ENCODE measurements at places on chromosomes 3 and 15. TPM values are rescaled to one million over a fixed set of nuclear protein-coding genes. Genes with fewer than 3 reads are reported as not detected.

CEP19 gene
- 2.2 TPM for total RNA-seq

GRCh38 chr3:87227835-87228144 is 681 bp downstream of the CHMP2B start:
- peaks cover 44% of the 10 kb centered on the region for H3K4me1 ChIP-seq
- H3K36me3 ChIP-seq: peaks cover 4% of the 10 kb centered on the region
- no peaks in the 10 kb centered on the region for H3K27me3 ChIP-seq
- peak overlapping the region; percentile 95 for H3K27ac ChIP-seq
- peak overlapping the region; percentile 95 for H3K4me3 ChIP-seq
- no peak for DNase-seq

C2CD4A gene
- total RNA-seq: 0.18 TPM

DNA sequence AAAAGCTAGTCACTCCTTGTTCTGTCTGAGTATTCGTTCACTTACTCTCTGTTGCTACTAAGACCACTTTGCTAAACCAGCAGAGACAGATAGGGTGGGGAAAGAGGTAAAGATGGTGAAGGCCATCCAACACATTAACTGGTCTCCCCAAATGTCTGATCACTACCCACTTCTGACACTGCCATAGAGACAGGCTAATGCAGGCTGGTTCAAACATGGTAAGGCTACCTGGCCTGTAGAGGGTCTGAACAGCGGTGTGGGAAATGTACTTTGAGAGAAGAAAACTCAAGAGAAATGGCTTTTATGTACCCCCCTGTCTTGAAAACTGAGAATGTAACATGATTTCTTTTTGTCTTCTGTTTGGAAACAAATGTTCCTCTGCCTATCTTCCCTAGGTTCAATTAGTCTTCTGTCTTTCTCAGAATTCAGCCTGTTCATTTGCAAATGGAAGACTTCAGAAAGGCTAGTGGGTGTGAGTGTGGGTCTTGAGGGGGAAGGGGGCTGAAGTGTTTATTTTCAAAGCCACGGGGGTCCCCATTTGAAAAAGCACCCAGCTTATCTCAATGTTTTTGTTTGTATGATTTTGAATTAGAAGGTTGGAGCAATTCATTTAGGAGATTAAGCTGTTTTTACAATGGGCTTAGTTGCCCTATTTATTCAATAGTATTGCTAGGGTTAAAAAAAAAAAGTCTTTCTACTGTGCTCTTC is 15.8 kb downstream of the ALDH1A2 start:
- no peaks in the 10 kb centered on the region for H3K4me1 ChIP-seq
- no peak overlapping the region for H3K27ac ChIP-seq
- no peak for DNase-seq
- no peak overlapping the region for H3K4me3 ChIP-seq
- no peaks in the 10 kb centered on the region for H3K27me3 ChIP-seq
